ENCODE measurements at places on chromosomes 6 and 20.

GRCh38 chr20:381581-382290 lies 1.2 kb downstream of the TRIB3 start:
- peak; percentile 32 for DNase-seq

GRCh38 chr20:9139106-9139833 lies 70.4 kb downstream of the PLCB4 start:
- no peak for DNase-seq

DNA sequence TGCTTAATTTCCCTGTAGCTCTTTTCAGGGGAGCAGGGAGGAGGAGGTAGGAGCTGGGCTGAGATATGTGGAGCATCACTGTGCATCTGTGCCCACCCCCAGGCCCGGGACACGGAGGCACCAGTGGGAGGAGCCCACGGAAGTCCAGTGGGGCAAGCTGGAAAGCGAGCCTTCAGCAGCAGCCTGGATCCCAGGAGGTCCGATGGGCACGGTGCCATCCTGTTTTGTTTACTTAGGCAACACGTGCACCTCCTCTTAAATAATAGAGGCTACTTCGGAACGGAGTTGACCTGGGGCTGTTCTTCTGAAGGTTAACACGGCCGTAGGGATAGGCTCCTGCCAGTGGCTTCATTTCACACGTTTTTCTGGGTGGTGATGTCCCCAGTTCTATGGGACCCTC lies 51.6 kb downstream of the CDH4 start:
- no peak for DNase-seq

DNA sequence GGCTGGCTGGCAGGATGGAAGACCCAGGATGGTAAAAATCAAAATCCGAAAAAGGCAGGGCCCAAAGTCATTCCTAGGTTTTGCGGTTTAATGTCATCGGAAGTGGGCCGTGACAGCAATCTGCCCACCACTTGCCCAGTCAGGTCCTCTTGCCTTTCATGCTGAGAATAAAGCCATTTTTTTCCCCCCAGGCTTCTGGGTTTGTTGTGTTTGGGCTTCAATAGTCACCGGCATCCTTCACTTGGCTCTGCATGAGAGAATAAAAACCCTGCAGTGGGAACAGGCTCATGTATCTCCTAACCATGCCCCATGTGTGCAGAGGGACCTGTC lies 56.1 kb downstream of the MEP1A start:
- DNase-seq, result no peak

DNA sequence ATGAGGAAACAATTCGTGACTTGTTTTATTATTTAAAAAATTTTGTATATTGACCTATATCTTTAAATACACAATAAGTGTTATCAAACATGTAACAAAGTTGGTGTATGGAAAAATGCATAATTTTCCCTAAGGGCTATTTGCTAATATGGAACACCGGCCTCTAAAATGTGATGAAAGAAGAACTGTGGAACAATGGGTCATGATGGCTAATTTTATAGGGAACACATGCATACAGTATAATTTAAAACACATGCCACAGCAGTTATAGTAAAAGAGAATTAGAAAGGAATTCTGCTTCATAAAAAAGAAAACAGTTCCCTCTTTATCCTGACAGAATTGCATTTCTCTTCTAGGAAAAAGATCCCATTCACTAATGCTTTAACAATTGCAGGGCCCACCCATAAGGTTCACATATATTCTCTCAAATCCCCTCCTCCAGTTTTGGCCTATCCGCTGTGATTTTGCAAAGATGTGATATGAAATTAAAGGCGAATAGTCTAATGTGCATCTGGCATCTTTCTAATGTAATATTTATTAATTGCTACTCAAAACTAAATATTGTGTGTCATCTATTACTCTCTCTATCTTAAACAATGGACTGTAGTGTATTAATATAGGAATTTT lies 628.1 kb upstream of the CITED2 start:
- no peak for DNase-seq

DNA sequence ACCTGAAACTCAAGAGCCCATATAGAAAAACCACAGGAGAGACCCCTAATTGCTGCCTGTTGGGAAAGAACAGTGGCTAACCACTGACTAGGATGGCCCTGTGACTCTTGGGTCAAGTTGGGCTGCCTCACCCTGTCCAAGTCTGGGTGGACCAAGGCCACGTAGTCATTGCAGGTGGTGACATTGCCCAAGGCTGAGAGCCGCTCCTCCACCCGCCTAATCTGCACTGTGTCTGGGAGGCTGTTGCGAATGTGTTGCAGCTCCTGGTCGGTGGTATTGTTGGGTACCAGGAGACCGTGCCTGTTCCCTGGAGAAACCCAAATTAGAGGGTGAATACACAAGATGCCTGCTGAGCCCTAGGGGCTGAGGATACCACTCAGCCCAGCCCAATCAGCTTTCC lies 2.6 kb upstream of the MMP24OS start:
- DNase-seq, result no peak

DNA sequence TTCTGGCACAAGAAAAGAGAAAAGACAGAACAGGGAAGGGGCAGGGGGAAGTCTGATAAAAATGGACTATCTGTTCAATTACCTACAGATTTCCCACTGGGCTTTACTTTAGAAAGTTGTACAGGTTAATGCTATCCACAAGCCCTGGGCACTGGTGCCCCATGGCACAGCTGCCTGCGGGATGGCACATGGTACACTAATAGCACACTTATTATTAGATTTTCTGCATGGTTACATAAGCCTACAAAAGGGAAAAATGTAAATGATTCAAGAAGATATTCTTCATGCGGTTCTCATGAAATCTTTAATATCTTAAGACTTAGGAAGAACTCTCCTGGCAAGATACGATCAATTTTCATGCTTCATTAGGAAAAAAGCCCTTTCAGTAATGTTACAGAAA lies 137.5 kb downstream of the GMPR start:
- no peak for DNase-seq

DNA sequence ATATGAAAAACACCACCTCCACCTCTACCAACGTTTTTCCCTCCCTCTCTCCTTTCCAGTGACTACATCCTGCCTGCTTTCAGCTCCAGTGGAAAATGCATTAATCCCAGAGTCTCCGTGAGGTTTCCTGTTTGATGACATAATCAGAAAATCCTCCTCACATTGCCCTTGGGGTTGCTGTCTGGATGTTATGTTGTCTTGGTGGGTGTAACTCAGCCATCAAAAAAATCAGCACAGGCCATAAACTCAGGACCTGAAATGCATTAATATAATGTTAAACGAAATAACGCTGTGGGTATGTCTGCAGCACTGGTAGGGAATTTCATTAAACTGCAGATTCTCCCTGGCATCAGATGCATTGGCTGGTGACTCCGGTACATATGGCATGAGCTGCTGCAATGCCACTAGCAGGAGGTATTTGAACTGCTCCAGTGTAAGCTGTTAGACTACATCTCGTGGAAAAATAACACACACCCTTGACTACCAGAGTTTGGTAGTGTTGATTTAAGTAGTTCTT lies 297.8 kb downstream of the PRL start:
- no peak for DNase-seq

DNA sequence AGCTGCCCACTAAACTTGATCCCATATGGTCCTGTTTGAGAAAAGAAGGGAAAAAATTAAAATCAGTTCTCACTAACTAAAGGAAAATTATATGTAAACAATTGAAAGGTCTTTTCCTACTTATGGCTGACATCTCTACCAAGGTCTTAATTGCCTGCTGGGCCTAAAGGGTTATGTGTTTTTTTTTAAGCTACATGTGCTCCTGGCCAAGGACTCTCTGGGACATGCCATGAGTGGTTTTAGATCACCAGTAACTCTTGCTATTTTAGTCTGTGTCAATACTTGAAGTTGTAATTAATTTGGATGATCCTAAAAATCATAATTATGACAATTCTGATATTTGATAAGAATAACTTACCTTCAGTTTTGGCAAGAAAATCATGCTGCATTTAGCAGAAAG lies 35.9 kb upstream of the EYA4 start:
- no peak for DNase-seq

DNA sequence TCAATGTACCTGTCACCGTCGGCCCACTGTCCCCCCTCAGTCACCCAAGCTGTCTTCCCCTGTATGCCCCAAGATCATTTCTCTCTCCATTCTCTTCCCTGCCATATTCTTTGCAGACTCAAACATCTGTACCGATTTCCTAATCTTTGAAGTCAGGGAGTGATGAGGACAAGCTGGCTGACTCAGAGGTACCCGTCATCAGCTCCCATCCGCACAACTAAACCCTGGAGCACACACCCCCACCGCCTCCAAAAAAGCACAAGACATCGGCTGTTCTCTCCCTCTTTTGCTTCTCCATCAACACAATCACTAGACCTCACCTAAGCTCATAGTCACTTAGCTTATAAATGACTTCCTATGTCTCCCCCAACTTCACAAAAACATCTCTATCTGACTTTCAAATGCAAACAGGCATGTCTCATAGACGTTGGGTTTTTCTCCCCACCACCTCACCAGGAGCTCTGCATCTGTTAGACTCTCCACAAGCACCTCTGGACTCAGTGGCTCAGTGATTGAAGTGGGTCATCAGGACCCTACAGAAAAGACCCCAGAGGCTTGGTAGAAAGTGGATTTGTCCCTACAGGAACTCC lies 11.5 kb upstream of the NFATC2 start:
- DNase-seq, result no peak

DNA sequence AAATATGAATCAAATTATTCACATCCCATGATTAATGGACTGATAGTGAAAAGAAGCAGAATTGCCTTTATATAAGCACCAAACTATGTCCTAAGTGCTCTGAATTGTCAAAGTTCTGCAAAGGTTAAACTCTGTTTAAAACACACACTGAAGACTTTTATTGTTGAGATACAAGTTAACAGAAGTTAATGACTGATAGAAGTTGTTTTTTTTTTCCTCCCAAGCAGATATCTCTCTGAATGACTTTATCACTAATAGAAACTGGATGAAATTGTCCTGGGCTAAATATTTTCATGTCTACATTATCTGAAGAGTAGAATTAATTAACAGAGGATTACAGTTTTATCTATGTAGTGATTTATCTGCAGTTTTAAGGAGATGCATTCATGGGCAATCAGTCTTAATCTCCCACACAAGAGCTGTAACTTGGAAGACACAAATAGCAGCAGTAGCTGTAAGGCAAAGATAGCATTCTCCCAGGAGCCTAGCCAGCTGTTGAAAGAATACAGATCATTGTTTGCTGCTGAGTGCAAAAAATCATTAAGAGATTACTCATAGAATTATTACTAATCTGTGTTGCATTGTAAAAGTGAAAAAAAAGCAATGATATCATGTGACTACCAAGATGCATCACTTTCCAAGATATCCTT lies 49.9 kb downstream of the BMP5 start:
- DNase-seq, result no peak

- DNase-seq, result no peak
Observed at GRCh38 chr20:515696-516095, 27.9 kb downstream of the CSNK2A1 start.

DNA sequence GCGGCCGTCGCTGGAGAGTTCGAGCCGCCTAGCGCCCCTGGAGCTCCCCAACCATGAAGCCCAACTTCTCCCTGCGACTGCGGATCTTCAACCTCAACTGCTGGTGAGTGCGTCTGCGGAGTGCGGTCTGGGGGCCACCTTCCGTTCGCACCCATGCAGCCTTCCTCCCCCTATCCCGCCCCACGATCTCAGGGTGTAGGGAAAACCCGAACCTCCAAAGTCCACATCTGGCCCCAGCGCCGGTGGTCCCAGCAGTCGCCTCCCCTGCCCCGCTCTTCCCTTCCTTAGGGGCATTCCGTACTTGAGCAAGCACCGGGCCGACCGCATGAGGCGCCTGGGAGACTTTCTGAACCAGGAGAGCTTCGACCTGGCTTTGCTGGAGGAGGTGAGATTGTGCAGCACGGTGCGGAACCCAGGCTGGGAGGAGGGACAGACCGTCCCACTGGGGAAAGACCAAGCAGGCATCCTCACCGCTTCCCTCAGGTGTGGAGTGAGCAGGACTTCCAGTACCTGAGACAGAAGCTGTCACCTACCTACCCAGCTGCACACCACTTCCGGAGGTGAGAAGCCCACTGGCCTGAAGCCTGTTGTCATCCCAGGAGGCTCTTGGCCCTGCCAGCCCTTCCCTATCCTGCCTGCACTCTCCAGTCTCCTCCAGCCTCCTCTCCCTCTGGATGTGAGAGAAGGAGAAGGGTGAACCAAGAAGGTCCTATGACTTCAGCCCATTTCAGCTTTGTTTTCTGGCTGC lies 719 bp downstream of the SMPD2 start:
- no peak for DNase-seq

DNA sequence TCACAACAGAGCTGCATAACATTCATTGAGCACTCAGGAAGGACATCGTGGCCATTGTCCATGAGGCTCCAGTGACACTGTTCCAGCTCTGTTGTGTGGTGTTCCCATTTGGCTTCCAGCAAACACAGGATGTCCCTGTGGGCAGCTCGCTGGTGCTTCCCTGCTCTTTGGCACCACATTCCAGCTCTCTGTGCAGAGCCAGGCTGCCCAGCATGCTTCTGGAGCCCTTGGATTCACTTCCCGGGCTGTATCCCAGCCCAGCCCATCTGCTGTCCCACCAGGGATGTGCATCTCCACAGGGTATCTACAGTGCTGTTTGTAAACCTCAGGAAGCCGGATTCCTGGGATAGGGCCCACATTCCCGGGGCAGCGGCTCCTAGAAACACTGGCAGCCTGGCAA lies 57.2 kb downstream of the CTCFL start:
- no peak for DNase-seq

GRCh38 chr20:21398109-21399004 lies 1.0 kb upstream of the NKX2-4 start:
- DNase-seq, result no peak

DNA sequence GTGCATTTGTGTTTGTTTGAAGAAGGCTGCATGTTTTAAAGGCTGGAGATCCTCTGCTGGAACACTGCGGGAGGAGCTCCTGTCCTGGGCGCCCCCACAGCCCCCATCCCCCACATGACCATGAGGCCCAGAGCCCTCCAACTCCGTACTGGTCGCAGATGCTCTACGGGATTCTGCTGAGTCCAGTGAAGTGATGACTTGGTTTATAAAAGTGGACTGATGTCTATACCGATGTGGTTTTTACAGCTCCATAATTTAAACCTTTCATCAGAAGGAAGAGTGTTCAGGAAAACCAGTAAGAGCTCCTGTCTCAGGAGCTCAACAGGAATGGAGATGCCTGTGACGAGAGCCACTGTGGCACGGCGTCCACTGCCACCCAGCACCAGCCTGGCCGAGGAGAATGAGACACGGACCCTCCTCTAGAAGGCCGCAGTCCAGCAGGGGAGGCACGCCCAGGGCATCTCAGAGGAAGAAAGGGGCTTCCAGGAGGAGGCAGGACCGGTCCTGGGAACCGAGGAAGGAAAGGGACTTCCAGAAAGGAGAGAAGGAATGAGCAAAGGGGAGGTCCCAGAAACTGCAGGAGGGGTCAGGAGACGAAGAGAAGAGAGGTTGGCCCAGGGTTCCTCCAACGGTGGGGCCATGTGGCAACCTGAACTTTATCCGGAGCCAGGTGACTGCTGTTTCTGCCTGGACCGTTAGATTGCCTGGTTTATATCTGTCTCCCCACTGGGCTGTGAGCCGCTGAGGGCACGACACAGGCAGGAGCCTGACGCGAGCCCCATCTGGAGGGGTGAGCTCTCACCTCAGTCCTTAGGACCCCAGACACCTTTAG lies 26.9 kb downstream of the BFSP1 start:
- no peak for DNase-seq

- no peak for DNase-seq
Observed at GRCh38 chr6:6811128-6812009, 222.8 kb downstream of the LY86 start.

- DNase-seq, result no peak
Observed at GRCh38 chr6:73858376-73858775, 162.4 kb downstream of the CD109 start.

GRCh38 chr6:83615025-83615999 lies 93.6 kb downstream of the SNAP91 start:
- DNase-seq, result no peak

Data from stimulated activated CD4-positive, alpha-beta T cell treated with anti-CD3 and anti-CD28 coated beads, Interleukin-1b, Interleukin-23, amount 100 ng/mL, for 1 hour (primary cell).